Right forelimb (tissue), 1 donor: ENCODE measurements at places on chromosomes 5 and 9.

GRCh38 chr5:33649549-33650482 lies 209.1 kb downstream of the TARS1 start:
- DNase-seq, result no peak

DNA sequence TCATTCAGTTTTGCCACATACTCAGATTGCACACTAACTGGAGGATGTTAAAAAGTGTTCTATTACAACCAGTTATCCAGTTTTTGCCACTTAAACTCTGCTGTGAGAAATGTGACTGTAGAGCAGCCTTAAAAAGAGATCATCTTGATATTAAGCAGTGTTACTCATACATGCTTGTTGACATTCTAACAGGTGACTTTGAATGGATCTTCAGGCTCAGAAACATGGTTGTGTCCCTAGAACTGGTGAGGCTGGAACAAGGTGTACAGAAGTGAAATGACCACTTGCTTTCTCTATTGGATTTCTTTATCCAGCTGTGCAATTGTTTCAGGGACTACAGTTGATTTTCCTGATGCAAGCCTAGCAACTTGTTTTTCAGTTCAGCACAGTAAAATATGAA lies 166.1 kb upstream of the CCDC152 start:
- no peak for DNase-seq

DNA sequence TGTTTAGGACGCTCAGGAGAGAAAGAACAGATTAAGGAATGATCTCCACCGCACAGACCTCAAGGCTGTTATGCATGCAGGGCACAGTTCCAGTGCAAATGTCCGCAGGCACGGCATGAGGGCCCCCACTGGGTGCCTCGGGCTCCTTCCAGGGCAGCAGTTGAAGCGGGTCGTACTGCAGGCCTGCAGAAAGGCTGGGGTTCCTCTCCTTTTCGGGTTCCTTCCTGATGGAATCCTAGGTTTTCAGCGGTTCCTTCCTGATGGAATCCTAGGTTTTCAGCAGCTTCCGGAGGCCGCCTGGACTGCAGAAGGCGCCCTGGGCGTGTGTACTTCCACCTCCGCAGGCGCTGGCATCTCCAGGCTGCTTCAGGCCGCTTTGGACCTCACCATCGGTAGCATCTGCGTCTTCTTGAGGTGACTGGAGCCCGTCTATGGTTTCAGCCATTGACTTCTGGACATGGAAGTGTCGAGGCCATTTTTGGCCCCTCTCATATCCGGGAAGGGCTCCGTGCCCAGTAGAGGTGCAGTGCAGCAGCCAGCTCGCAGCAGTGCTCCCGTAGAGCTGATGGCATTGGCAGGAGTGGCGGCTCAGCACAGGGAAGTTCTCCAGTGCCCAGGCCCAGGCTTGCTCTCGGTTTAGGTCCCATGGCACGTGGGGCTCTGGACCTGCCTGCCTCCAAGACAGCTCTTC lies 5.6 kb upstream of the MGAT4B start:
- DNase-seq, result no peak

DNA sequence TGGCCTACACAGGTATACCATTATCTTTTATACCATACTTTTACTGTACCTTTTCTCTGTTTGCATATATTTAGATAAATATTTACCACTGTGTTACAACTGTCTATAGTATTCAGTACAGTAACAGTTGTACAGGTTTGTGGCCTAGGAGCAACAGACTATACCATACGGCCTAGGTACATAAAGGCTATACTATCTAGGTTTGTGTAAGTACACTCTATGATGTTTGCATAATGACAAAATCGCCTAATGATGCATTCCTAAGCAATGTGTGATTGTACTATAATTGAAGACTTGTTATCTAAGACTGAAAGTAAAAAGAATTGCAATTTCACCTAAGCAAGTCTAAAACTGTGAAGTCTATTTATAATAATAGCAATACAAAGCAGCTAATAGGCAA lies 3.9 kb downstream of the C9orf72 start:
- no peak for DNase-seq

- no peak for DNase-seq
Measured at GRCh38 chr5:67773411-67774266, 441.9 kb upstream of the PIK3R1 start.

GRCh38 chr5:173010547-173011464 lies 27.2 kb downstream of the ATP6V0E1 start:
- no peak for DNase-seq

DNA sequence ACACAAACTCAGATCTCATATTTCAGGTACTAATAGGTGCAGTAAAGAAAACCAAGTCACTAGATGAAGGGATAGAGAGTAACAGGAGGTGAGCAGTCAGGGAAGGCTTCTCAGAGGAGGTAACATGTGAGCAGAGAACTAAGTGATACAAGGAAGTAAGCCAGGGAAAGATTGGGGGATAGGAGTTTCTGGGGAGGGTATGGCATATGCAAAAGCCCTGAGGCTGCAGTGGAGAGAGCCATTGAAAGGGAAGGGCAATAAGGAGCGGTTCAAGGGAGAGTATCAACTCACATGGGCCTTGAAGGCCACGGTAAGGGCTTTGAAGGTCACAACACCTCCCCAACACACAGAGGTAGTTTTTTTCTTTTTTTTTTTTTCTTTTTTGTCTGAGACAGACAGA lies 6.9 kb downstream of the OLFML2A start:
- DNase-seq, result peak; percentile 17

GRCh38 chr9:20495098-20495497 lies 127.2 kb downstream of the MLLT3 start:
- no peak for DNase-seq

DNA sequence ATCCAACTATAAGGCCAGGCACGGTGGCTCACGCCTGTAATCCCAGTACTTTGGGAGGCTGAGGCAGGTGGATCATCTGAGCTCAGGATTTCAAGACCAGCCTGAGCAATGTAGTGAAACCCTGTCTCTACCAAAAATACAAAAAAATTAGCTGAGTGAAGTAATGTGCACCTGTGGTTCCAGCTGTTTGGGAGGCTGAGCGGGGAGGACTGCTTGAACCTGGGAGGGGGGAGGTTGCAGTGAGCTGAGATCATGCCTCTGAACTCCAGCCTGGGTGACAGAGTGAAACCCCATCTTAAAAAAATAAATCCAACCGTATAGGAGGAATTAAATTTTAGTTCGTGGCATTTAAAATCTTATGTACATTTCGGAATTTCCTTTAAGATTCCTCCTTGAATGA lies 123.4 kb downstream of the CDC42SE2 start:
- no peak for DNase-seq

GRCh38 chr5:109703166-109703565 lies 13.4 kb downstream of the MAN2A1 start:
- DNase-seq, result no peak

DNA sequence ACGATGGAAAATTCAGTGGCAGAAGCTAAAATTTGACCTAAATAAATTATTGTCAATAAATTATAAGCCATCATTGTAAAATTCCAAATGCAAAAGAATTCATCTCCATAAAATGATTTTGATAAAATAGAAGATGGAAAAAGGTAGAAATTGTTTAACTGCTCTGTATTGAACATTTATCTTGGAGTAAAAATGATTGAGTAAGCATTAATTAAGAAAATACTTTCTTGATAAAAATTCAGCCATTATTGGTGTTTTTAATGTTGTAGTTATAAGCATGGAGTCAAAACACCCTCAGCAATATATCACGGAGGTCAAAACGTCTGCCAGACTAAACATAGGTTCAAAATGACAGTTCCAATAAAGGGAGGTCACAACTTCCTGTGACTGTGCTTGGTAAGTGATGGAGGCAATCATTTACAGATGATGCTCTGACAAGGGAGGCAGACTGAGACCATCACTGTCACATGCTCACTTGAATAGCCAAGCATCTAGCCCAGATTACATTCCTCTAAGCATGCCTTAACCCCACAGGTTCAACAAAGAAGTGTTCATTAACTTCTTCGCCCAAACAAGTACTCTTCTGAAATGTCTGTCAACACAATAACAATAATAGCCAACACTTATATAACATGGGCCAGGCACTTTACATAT lies 69.5 kb downstream of the SH3TC2 start:
- no peak for DNase-seq

- DNase-seq, result no peak
Measured at GRCh38 chr5:100566382-100567141, 31.4 kb downstream of the FAM174A start.

- DNase-seq, result no peak
Measured at GRCh38 chr5:44862808-44863207, 54.1 kb downstream of the MRPS30 start.
